ENCODE measurements at places on chromosomes 7 and 10. TPM values are rescaled to one million over a fixed set of nuclear protein-coding genes. Genes with fewer than 3 reads are reported as not detected.

DNA sequence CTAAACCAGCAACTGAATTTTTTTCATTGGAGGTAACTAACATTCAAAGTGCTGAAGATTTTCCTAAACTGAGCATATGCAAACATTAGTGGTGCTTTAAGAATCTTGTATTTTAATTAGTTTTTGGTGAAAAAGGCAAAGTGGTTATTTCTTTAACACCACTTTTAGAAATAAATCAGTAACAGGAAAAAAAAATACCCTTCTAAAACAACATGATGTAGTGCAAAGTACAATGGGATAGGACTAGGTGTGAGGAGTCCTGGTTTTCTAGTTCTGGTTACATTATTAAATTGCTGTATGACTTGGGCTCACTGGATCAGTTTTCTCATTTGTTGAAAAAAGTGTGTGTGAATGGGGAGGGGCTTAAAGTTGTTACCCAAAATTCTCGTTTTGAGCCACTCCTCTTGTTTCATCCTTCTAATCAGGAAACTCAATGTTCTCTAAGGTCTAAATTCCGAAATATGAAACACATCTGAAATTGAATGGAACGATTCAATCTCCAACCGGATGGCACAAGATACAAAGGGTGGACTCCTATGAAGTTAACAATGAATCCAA, 1.8 kb downstream of the WASL start:
- H3K4me1 ChIP-seq: peaks cover 63% of the 10 kb centered on the region
- DNase-seq: no peak
- peaks cover 22% of the 10 kb centered on the region for H3K36me3 ChIP-seq

DNA sequence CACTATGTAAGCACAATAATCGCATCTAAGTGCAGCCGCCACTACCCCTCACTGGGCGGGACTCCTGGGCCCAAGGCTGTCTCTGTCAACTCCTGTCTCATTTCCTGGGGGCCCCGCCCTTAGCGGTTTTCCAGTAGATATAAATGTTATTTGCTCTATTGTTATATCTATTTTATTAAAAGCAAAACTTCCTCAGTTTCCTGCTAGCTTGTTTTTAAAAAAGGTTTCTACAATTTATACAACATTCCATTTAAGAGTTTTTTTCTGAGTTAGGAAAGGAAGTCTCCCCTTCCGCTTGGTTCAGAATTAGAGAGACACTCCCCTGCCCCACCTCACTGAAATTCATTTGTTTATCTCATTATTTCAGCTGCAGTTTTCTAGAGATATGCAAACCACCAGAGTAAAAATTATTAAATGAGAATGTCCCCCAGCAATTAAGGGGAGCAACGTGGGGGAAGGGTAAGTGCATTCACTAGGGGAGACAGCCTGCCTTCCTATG, 82.7 kb downstream of the RAMP3 start:
- H3K27ac ChIP-seq: no peak overlapping the region
- no peak overlapping the region for H3K4me3 ChIP-seq
- H3K4me1 ChIP-seq: no peaks in the 10 kb centered on the region
- peaks cover 18% of the 10 kb centered on the region for H3K27me3 ChIP-seq
- H3K36me3 ChIP-seq: no peaks in the 10 kb centered on the region
- no peak for DNase-seq

- H3K4me3 ChIP-seq: no peak overlapping the region
- no peak for DNase-seq
- H3K36me3 ChIP-seq: no peaks in the 10 kb centered on the region
- H3K4me1 ChIP-seq: no peaks in the 10 kb centered on the region
- peaks cover 2% of the 10 kb centered on the region for H3K27me3 ChIP-seq
These were observed 96.6 kb upstream of the GPR26 start for GRCh38 chr10:123569436-123570035.

GRCh38 chr10:48943096-48943495, 3.5 kb upstream of the LRRC18 start:
- no peak for DNase-seq
- H3K27me3 ChIP-seq: no peaks in the 10 kb centered on the region
- H3K27ac ChIP-seq: no peak overlapping the region
- no peaks in the 10 kb centered on the region for H3K4me1 ChIP-seq
- no peaks in the 10 kb centered on the region for H3K36me3 ChIP-seq

- H3K27ac ChIP-seq: no peak overlapping the region
- H3K36me3 ChIP-seq: no peaks in the 10 kb centered on the region
- H3K27me3 ChIP-seq: peaks cover 2% of the 10 kb centered on the region
These were observed 3.9 kb upstream of the MACC1 start for GRCh38 chr7:20220921-20221547.

DNA sequence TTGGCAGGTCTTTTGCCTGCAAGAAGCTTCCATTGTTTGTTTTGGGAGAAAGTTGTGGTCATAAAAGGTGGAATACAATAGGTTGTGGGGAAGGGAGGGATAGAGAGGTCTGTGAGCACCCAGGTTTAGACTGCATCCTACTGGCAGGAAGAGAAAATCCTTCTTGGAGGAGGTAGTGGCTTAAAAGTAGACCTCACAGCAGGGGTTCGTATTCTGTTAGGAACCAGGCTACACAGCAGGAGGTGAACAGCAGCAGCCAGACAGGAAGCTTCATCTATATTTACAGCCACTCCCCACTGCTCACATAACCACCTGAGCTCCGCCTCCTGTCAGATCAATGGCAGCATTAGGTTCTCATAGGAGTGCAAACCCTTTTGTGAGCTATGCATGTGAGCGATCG, 245.3 kb downstream of the NSUN6 start:
- peaks cover 6% of the 10 kb centered on the region for H3K4me1 ChIP-seq
- no peak overlapping the region for H3K4me3 ChIP-seq
- DNase-seq: no peak
- no peaks in the 10 kb centered on the region for H3K36me3 ChIP-seq
- peaks cover 18% of the 10 kb centered on the region for H3K27me3 ChIP-seq

DNA sequence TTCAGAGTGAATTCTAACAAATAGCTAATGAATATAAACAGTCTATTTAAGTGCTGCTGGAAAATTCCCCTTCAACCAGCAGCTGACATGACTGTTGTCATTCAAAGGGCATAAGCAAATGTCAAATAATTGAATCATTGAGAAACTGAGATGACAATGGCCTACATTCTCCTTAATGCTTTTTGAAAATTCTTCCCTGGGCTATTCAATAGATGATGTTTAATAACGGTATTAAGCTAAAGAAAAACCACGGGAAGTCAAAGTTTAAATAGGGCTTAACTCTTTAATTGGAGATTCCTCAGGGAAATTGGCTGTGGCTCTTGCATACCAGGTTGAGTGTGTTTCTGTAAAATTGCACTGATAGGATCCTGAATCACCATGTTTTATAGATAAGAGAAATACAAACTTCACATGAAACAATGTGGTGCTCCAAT, 77.0 kb downstream of the ARL4A start:
- H3K4me3 ChIP-seq: no peak overlapping the region
- peaks cover 8% of the 10 kb centered on the region for H3K27me3 ChIP-seq
- no peak overlapping the region for H3K27ac ChIP-seq
- no peak for DNase-seq

- H3K27me3 ChIP-seq: peaks cover 51% of the 10 kb centered on the region
- H3K36me3 ChIP-seq: no peaks in the 10 kb centered on the region
- H3K4me1 ChIP-seq: no peaks in the 10 kb centered on the region
- H3K27ac ChIP-seq: no peak overlapping the region
These were observed 19.5 kb downstream of the TCF7L2 start for GRCh38 chr10:112969542-112969941.

- no peak for DNase-seq
- no peaks in the 10 kb centered on the region for H3K36me3 ChIP-seq
- H3K27ac ChIP-seq: no peak overlapping the region
- no peaks in the 10 kb centered on the region for H3K27me3 ChIP-seq
These were observed 85.1 kb upstream of the FGFR2 start for GRCh38 chr10:121683366-121683765.

- H3K27ac ChIP-seq: no peak overlapping the region
- H3K4me3 ChIP-seq: no peak overlapping the region
- H3K4me1 ChIP-seq: no peaks in the 10 kb centered on the region
- H3K27me3 ChIP-seq: no peaks in the 10 kb centered on the region
These were observed 4.9 kb upstream of the NEUROD6 start for GRCh38 chr7:31345421-31345820.

DNA sequence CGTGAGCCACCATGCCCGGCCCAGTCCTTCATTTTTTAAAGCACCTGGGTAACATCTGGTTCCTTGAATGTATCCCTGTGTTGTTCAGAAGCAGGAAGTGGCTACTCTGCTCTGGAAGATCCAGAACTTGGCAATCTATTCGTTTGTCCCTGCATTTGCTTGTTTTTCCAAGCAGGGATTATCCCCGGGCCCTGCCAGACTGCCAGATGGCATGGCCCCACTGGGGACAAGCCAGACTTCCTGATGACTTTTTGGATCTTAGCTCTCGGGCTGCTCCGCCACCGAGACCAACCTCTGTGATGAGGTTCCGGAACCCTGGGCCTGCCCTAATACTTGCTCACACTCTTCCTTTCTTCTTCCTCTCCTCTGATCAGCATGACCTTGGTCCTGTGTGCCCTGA, 496.7 kb downstream of the TYW1 start:
- H3K27me3 ChIP-seq: no peaks in the 10 kb centered on the region
- no peak overlapping the region for H3K27ac ChIP-seq
- no peaks in the 10 kb centered on the region for H3K36me3 ChIP-seq

DNA sequence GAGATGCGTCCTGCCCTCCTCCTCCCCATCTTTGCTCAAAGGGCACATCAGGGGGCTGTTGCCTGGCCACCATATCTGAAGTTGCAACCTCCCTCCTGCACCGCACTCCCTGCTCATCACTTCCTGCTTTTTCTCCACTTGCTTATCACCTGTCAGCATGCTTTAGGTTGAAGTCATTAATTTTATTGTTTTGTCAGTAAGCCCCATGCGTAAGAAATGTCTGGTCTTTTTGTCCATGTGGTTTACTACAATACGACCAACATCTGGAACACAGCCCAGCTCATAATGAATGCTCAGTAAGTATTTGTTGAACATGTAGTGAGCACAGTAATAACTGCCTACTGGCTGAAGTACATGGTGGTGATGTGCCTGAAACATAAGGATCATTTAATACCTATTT, 71.6 kb upstream of the GJD4 start:
- H3K4me3 ChIP-seq: no peak overlapping the region
- no peak for DNase-seq
- no peaks in the 10 kb centered on the region for H3K27me3 ChIP-seq
- H3K4me1 ChIP-seq: peaks cover 5% of the 10 kb centered on the region

- H3K27me3 ChIP-seq: no peaks in the 10 kb centered on the region
- DNase-seq: no peak
- no peak overlapping the region for H3K27ac ChIP-seq
- no peak overlapping the region for H3K4me3 ChIP-seq
- no peaks in the 10 kb centered on the region for H3K4me1 ChIP-seq
These were observed 350.8 kb downstream of the PLXNA4 start for GRCh38 chr7:132225216-132226030.

- DNase-seq: no peak
- H3K27me3 ChIP-seq: peaks cover 7% of the 10 kb centered on the region
- H3K36me3 ChIP-seq: no peaks in the 10 kb centered on the region
- no peak overlapping the region for H3K27ac ChIP-seq
These were observed 202.1 kb upstream of the AKR1E2 start for GRCh38 chr10:4623757-4624420.

- no peaks in the 10 kb centered on the region for H3K4me1 ChIP-seq
- H3K36me3 ChIP-seq: peaks cover 58% of the 10 kb centered on the region
- no peaks in the 10 kb centered on the region for H3K27me3 ChIP-seq
- no peak overlapping the region for H3K4me3 ChIP-seq
These were observed 36.7 kb downstream of the TMEM248 start for GRCh38 chr7:66957595-66958290.

- H3K27ac ChIP-seq: no peak overlapping the region
- peaks cover 57% of the 10 kb centered on the region for H3K36me3 ChIP-seq
- peaks cover 2% of the 10 kb centered on the region for H3K4me1 ChIP-seq
- no peaks in the 10 kb centered on the region for H3K27me3 ChIP-seq
- no peak for DNase-seq
These were observed 37.5 kb downstream of the NT5C2 start for GRCh38 chr10:103155471-103156085.

- H3K27ac ChIP-seq: no peak overlapping the region
- no peaks in the 10 kb centered on the region for H3K4me1 ChIP-seq
- H3K27me3 ChIP-seq: no peaks in the 10 kb centered on the region
- no peak overlapping the region for H3K4me3 ChIP-seq
- DNase-seq: no peak
These were observed 391.0 kb downstream of the GFRA1 start for GRCh38 chr10:115882021-115882420.

GRCh38 chr7:26013551-26014083, 138.4 kb upstream of the NFE2L3 start:
- H3K27ac ChIP-seq: no peak overlapping the region
- no peaks in the 10 kb centered on the region for H3K4me1 ChIP-seq
- H3K4me3 ChIP-seq: no peak overlapping the region
- H3K36me3 ChIP-seq: no peaks in the 10 kb centered on the region

DNA sequence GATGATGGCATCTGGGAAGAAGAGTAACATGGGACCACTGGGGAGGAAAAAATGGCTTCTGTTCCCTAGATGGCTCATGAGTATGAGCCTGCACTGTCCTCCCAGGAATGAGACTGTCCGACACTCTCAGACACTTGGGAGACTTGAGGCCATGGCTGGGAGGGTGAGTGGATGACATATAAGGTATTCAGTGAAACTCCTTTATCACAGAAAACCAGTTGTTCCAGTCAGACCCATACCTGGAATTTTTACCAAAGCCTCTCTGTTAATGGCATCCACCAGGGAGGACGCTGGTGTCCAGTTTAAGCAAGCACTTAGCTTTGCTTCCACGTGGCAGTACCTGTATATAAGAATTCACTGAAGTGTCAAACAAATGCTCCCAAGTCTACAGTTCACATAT, 116.7 kb upstream of the C10orf90 start:
- no peaks in the 10 kb centered on the region for H3K4me1 ChIP-seq
- H3K4me3 ChIP-seq: no peak overlapping the region
- no peak for DNase-seq
- H3K36me3 ChIP-seq: no peaks in the 10 kb centered on the region
- no peak overlapping the region for H3K27ac ChIP-seq

- H3K27ac ChIP-seq: no peak overlapping the region
- no peak overlapping the region for H3K4me3 ChIP-seq
- no peaks in the 10 kb centered on the region for H3K36me3 ChIP-seq
- no peak for DNase-seq
- H3K4me1 ChIP-seq: no peaks in the 10 kb centered on the region
- peaks cover 31% of the 10 kb centered on the region for H3K27me3 ChIP-seq
These were observed 63.7 kb downstream of the PRSS58 start for GRCh38 chr7:142194201-142194600.

GRCh38 chr10:97065128-97065527, 120.6 kb downstream of the SLIT1 start:
- no peak overlapping the region for H3K4me3 ChIP-seq
- peaks cover 6% of the 10 kb centered on the region for H3K4me1 ChIP-seq
- H3K27ac ChIP-seq: no peak overlapping the region

Gene SH2D4B
- not detected for total RNA-seq

Gene TMEM196
- not detected for total RNA-seq

Gene SPDYE2
- total RNA-seq: not detected

Gene ATG9B
- 5.0 TPM for total RNA-seq

Measured in activated T-helper 2 cell treated with anti-CD3 and anti-CD28 coated beads, Interferon-gamma antibody, Interleukin-2, Interleukin-4, amounts not matched to agents 10 μg/mL and 5 μg/mL and 100 μg/mL, durations not matched to agents 14 hours and 24 hours and 36 hours (primary cell).